ENCODE measurements at places on chromosomes 16 and 17.
A peak's percentile ranks its signal among the peaks of the same experiment; 100 is the strongest.

DNA sequence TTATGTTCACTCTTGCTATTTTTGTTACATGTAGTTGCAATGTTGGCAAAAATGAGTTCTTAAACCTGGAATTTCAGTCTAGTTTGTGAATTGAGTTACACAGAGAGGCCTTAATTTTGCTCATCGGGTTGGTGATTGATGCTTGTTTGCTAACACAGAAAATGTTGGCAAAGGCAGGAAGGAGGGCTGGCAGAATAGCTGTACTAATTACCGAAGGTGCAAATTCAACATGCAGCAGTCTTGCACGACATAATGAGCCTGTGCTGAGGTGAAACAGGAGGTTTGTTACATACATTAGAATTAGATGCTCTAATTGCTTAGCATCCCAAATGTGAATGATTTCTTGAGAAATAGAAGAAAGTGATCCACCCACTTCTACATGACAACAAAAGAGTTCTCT, 475.0 kb upstream of the TOM1L1 start:
- no peak for DNase-seq

GRCh38 chr16:56606071-56606475, 2.3 kb upstream of the MT2A start:
- no peak for DNase-seq

GRCh38 chr17:48439875-48440505, 10.0 kb upstream of the SKAP1 start:
- no peak for DNase-seq

DNA sequence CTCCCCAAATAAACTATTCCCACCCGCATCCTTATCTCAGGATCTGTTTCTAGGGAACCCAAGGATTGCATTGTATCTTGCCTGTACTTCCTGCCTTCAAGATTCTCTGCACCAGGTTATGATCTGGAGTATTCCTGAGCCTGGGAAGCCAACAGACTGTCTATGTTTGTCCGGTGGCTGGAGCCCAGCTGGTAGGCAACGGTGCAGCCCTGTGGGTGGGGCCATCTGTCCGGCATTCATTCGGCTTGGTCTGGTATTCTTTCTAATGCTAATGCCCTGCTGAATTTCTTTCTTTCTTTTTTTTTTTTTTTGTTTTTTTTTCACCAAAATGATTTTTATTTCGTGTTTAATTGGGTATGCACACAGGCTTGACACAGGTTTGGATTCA, 20.7 kb upstream of the TVP23A start:
- no peak for DNase-seq

DNA sequence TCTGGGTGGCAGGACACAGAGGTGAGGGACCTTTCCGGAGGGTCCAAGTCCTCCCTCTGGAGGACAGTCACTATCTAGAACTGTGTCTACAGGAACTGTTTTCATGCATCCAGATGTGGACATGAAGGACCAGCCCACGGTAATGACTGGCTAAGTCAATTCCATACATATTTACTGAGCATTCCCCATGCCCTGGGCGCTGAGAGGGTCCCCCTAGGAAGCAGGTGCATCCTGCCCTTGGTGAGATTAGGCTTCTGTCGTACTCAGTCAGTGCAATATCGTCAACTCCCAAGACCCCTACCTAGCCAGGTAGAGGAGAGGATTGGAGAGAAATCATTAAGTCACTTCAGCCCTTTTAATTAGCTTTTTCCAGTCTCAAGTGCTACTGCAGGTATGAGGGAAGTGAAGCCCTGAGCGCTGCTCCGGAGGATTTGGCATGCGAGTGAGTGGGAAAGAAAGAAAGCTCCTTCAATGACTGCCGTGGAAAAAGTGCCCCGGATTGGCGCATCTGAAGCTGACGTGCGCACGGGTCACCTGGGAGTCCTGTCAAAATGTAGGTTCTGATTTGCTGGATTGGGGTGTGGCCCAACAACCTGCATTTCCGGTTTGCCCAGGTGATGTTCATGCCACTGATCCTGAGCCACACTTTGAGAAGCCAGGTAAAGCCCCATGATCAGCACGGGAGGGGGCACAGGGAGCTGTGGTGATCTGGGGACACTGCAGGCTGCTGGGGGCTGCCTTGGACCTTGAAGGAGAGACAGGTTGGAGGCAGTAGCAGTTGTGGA, 367.4 kb upstream of the TNRC6C start:
- no peak for DNase-seq

DNA sequence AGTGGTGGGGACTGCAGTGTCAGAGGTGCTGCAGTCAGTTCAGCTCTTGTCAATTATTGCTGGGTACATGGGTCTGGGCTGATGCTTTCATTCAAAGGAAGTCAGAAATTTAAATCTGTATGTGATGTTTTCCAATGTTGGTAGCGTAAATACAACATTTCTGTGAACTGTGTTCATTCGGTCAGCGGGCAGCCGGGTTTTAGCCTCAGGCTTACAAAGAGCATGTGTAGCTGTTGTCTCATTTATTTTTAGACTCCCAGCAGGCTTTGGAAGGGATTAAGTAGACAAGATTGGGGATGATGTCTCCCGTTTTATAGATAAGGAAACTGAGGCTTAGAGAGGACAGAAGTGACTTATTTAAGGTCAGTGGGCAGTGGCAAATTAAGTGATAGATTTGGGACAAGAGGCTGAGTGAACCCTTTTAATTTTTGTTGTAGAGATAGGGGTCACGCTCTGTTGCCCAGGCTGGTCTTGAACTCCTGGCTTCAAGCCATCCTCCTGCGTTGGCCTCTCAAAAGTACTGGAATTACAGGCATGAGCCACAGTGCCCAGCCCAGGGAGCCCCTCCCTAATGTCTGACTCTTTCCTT, 8.1 kb downstream of the AQP8 start:
- DNase-seq = no peak

- DNase-seq = no peak
Observed at GRCh38 chr16:8848231-8848938, 20.4 kb downstream of the CARHSP1 start.

- DNase-seq = no peak
Observed at GRCh38 chr16:84003038-84003437, 35.0 kb downstream of the NECAB2 start.

GRCh38 chr17:37779554-37779953, 34.7 kb upstream of the HNF1B start:
- no peak for DNase-seq

DNA sequence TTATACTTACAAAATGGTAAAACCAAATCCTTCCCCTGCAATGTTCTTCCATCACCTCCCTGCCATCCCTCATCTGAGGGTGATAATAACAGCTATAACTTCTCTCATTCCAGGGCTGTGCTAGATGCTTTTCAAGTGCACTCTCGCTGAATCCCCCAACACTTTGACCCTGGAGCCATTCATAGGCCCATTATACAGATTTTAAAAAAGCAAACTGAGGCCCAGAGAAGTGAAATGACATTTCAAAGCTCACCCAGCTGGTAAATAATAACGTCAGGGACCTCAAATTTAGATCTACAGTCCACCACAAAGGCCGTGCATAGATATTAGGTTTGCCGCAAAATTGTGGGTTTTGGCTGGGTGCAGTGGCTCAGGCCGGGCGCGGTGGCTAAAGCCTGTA, 378.8 kb downstream of the SLC39A11 start:
- DNase-seq = no peak

GRCh38 chr16:19700319-19700781, 17.7 kb downstream of the KNOP1 start:
- no peak for DNase-seq

DNA sequence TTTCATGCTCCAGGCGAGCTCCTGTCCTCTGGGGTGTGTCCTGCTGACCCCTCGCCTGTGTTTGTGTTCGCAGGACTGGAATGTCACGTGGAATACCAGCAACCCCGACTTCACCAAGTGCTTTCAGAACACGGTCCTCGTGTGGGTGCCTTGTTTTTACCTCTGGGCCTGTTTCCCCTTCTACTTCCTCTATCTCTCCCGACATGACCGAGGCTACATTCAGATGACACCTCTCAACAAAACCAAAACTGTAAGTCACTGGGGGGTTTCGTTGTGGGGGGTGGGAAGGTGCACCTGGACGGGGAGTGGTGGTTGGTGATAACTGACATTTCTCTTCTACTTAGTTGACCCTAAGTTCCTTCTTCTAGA, 58.3 kb downstream of the ABCC1 start:
- DNase-seq = no peak

GRCh38 chr17:72711521-72712310, 380.8 kb downstream of the SLC39A11 start:
- DNase-seq = no peak

DNA sequence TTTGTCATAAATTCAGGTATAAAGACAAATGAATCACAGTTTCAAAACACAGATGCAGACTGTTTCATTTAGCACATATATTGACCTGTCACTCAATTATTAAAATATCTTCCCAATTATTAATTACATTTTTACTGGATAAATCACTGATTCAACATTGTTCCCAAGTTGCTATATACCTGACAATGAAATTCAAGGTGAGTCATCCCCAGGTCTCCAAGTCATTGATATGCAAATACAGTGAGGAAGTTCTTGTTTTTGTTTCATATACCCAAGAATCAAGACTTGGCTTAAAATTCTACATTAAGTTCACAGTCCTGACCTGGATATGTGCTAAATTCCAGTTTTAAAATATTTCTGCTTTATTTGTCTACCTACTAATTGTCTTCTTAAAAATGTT, 599.3 kb upstream of the PSMD7 start:
- no peak for DNase-seq

DNA sequence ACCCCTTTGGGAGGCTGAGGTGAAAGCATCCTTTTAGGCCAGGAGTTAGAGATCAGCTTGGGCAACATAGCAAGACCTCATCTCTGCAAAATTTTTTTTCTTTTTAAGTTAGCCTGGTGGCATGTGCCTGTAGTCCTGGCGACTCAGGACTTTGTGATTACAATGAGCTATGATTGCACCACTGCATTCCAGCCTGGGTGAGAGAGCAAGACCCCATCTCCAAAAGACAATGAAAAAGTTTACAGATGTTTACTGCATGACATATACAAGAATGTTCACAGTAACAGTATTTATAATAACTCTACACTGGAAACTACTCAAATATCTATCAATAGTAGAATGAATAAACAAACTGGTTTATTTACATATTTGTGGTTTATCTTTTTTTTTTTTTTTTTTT, 33.1 kb upstream of the CCL22 start:
- DNase-seq = no peak

- DNase-seq = no peak
Observed at GRCh38 chr17:56231693-56232092, 78.4 kb downstream of the ANKFN1 start.

DNA sequence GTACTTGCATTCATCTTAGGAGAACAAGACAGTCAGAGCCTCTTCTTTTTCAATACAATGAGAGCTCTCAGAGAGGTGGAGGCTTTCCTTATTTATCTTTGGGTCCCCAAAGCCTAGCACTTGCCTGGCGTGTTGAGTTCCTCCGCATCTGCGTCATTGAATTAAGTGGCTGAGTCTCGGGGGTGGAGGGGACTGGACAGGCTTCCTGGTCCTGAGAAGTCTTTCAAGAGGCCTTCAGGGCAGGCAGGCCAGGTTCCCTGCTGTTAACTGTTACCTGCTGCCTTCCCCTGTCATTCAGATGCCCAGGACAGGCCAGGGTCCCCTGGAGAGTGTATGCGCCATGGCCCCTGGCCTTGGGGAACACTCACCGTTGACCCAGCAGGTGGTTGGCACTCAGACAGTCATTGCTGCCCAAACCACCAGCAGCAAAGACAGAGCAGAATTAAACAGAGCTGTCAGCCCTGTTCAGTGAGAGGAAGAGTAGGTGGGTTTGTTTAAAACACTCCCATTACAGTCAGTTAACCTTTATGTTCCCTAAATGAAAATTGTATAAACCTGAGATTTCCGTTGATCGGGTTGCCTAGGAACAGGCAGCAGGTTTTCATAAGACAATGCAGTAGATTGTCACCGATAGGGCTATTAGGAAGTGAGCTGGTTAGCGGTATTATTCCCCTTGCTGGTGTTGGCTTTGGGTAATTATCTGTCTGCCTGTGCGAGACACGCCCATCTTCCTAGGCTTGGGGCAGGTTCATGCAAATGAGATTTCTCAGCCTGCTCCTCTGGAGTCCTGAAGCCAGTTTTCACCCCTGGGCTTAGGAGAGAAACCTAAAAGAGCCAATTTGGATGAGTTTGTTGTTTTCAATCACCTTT, 132.7 kb downstream of the CCDC182 start:
- peak; percentile 98 for DNase-seq
